ENCODE measurements at places on chromosomes 16 and 17.

DNA sequence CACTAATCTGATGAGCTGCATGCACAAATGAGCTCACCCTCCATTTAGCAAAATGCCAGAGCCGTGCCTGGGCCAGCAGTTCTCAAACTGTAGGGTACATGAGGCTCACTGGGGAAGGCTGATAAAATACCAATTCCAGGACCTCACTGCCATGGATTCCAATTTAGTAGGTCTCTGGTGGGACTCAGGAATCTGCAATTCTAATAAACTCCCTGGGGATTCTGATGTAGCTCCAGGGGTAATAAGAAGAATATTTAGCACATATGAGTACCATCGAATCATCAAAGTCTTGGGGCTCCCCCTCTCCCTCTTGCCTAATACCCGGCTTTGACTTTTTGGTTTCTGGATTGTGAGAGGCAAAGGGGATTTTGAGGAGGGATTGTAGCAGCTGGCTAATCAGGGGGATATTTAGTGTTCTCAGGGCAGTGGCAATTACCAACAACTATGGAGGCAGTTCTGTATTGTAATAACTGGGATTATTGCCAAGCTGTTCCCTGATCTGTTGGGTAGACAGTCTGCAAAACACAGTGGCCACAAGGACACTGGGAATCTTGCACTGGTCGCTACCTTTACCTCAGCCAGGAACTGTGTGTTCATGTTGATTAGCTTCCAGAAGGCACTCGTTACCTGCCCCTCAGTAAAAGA is 140.4 kb downstream of the SHISA9 start:
- no peak for DNase-seq

DNA sequence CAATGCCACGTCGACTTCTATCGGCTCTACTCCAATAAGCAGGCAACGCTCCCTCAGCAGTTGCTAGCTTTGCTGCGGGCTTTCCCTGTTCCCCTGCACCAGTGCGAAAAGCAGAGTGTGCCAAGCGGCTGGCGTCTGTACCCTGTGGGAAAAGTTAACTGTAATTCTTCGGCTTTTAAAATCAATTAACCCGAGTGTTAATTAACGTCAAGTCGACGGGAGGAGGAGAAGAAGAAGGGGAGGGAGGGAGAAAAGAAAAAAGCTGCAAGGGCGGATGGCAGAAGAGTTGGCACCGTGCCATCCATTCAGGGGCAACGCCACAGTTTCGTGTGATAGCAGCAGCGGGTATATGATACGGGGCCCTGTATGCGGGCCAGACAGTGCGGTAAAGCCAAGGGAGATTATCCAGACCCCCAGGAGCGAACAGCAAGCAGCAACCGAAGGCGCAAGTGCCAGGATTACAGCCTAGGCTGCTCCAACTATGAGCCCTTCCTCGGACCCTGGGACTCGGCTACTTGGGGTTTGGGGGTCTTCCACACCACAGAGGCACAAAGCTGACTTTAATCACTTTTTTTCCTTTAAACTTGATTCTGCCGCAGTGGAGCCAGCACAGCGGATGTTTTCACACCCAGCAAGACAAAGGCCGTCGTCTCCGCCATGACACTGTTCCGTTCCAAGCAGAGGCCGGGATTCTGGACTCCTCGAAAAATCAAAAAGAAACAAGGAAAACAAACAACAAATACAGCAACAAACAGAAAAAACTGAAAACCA is 253.8 kb upstream of the PMFBP1 start:
- DNase-seq: peak; percentile 62

- DNase-seq: no peak
Observed at GRCh38 chr17:3529817-3530741, 27.5 kb downstream of the TRPV3 start.

DNA sequence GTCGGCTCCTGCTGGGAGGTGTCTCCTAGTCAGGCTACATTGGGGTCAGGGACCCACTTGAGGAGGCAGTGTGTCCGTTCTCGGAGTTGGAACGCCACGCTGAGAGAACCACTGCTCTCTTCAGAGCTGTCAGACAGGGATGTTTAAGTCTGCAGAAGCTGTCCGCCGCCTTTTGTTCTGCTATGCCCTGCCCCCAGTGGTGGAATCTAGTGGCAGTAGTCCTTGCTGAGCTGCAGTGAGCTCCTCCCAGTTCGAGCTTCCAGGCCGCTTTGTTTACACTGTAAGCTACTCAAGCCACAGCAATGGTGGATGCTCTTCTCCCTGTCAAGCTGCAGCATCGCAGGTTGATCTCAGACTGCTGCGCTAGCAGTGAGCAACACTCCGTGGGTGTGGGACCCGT is 36.0 kb downstream of the ITFG1 start:
- DNase-seq: no peak

DNA sequence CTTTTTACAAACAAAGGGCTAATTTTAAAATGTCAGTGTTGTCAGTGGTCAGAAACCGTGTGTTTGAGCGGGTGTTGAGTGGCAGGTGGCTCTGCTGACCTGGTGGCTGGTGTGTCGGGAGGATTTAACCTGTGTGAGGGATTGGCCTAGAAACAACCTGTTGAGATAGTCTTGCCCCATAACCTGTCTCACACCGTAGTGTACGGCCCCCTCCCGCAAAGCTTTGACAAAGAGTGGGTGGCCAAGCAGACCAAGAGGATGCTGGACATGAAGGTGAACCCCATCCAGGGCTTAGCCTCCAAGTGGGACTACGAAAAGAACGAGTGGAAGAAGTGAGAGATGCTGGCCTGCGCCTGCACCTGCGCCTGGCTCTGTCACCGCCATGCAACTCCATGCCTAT is 7.0 kb downstream of the COX4I1 start:
- DNase-seq: no peak

DNA sequence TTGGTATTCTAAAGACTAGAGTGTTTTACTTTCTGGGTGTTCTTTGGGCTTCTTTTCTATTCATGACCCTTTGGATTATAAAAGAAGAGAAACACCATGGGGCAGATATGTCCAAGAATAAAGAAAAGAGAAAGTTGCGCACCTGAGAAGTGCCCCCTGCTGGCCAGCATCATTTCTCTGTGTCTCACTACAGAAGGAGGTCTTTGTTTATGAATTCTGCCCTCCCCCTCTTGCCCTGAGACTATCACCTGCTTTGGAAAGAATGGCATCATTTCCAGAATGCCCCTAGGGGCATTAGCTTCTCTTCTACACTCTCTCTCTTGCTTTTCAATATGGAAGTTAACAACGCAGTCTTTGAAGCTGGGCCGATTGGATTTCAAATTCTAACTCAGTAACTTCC is 45.0 kb downstream of the CDH13 start:
- no peak for DNase-seq

Measured in cerebellar cortex (tissue), 1 donor.